ENCODE measurements at places on chromosomes 3 and 15.

DNA sequence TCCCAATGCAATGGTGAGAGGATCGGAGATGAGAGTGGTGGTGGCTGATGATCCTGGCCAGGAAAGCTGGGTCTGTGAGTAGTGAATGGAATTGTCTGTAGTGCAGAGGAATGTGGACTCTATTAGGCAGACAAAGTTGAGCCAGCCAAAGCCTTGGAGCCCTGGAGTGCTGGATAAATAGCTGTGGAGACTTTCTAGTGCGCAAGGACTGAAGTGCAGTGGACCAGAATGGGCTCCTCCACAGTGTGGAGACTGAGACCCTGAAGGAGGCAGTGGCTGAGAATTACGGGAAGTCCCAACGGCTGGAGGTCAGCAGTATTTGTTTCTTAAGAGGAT is 874 bp downstream of the ZNF662 start:
- DNase-seq: no peak

GRCh38 chr3:160022068-160022467 is 33.4 kb downstream of the IL12A start:
- DNase-seq: no peak

DNA sequence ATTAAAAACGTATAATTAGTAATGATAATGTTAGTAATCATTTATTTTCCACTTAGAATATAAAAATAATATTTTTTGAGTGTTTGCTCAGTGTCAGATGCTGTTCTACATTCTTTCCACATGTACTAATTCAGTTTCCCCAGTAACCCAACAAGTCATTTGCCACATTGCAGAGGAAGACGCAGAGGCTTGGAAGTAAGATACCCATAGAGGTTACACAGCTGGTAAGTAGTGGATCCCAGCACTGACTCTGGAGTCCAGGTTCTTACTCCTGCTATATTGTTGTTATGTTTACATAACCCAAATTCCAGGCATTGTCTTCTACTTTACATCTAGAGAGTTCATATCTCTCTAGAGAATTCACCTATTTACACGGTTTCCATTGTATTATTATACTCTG is 48.2 kb upstream of the MYO5C start:
- no peak for DNase-seq

- no peak for DNase-seq
These were observed 1.3 kb upstream of the THBS1 start for GRCh38 chr15:39579487-39580116.

DNA sequence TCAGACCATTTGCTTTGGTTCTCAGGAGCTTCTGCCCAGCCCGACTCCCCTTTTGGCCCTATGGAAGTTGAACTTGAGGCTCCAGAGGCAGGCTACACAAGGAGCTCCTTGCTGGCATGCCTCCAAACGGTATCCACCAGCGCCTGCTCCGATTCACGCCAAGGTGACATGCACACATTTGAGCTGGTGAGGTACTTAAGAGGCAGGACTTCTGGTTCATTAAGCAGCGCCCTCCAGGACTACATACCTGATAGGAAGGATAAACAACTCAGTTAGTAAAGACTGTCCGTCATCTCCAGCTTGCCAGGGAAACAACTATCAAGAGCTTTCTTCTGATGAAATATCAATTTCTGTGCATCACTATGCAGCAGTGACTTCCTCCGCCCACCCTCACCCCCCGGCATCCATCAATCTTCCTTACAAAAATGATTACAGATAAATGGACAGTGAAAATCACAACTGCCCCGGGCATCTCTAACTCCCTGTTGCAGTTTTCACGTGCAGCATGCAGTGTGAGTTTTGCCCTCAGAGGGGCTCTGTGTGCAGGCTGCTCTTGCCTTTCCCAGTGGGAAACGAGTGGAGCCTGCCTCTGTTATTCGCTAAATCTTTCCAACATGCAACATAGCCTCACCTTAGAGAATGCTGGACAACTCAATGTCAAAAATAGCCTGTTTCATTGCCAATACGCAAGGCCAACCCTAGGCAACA is 122.9 kb downstream of the ARRDC4 start:
- no peak for DNase-seq

GRCh38 chr15:75307778-75308390 is 25.2 kb downstream of the GOLGA6D start:
- peak; percentile 48 for DNase-seq

GRCh38 chr3:34024447-34025240 is 226.2 kb downstream of the PDCD6IP start:
- DNase-seq: no peak

DNA sequence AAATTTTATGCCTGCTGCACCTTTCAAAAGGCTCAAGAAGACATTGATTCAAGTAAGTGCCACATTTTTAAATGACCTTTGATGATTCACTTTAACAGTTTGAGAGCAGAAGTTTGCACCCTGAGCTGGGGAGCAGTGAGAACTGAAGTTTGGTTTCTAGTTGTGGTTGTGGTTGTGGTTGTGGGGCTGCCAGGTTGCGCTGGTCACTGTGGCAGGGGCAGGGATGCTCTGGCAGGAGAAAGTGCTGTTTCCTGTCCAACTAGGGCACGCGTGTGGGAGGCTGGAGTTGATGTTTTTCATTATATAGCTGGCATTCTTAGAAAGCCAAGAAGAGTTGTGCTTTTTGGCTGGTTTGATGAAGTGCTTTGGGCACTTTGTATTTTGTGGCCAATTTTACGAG is 339.7 kb upstream of the NR2F2 start:
- no peak for DNase-seq

DNA sequence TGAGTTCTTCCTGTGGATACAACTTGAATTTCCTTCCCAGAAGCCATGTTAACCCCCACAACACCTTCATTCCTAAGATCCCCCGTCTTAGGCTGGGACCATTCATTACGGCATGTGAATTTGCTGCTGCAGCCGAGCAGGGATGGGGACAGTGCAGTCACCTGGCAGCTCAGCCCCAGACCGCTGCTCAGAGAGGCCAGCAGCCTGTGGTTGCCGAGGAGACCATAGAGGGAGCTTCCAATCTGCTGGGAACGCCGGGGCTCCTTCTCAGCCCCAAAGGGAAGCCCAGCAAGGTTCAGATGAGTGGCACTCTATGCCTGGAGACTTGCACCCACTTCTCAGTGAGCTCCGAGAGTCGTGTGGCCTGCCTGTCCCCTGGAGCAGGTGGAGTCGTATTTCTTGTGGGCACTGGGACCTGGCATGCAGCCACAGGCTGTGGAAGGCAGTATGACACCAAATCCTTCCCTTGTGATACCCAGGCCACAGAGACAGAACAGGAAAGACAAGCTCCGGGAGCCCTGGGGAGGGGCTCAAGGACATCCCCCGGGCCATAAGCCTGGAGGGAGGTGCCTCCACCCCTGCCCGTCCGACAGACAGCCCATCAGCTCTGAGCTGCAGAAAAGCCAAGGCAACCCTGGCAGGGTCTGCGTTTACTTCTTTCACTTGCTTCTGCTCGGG is 167.3 kb downstream of the FAM43A start:
- no peak for DNase-seq

DNA sequence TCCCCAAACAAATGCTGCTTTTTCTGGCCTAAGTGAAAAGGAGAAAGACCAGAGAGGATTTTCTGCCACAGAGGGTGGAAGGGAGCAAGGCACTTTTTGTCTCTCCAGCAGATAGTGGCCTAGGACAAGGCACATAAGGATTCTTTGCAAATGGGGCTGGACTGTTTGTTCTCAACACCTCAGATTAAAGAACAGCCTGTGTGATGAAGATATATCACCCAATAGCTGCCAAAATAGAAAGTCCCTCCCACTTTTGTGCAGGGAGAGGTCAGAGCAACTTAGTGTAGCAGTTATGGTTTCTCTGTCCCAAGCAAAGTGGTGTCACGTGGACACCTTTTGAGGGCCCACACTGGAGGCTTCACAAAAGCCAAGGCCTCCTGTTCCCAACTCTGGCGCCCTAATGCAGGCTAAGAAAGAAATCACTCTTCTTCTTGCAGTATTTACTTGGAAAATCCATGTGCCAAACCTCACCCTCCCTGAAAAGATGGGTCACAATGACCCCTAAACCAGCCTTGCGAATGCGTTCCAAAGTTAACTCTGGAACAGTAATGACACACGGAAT is 84.9 kb downstream of the LRIG1 start:
- DNase-seq: no peak

DNA sequence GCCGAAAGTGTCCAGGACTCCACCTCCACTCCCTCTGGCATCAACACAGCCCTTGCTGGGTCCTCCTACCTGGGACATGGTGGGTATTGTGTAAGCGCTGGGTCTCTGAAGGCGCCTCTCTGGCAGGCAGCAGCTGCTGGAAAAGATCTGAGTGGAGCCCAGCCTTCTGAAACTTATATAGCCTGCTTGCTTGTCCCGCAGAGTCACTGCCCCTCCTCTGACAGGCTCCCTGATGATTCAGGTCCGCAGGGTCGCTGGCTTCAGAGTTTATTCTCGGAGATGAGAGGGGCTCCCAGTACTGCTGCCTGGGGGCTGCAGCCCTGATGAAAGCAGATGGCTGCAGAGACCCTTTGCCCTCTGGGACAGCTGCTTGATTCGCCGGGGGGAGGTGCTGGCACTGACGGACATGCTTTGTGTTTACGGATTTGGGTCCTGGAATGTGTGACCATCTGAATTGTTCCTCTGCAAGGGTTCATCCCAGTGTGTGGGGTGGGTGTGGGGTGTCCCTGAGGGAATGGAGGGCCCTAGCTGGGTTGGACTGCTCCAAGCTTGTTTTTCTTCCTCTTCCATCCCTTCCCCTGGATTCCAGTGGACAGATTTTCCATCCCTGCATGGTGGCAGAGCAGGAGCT is at the start of gene MUSTN1:
Gene MUSTN1, minus strand, starts transcription at position 149 of the 631 bp plus-strand sequence. Its CDS starts 71 bp downstream, at position 78.
- DNase-seq: no peak

DNA sequence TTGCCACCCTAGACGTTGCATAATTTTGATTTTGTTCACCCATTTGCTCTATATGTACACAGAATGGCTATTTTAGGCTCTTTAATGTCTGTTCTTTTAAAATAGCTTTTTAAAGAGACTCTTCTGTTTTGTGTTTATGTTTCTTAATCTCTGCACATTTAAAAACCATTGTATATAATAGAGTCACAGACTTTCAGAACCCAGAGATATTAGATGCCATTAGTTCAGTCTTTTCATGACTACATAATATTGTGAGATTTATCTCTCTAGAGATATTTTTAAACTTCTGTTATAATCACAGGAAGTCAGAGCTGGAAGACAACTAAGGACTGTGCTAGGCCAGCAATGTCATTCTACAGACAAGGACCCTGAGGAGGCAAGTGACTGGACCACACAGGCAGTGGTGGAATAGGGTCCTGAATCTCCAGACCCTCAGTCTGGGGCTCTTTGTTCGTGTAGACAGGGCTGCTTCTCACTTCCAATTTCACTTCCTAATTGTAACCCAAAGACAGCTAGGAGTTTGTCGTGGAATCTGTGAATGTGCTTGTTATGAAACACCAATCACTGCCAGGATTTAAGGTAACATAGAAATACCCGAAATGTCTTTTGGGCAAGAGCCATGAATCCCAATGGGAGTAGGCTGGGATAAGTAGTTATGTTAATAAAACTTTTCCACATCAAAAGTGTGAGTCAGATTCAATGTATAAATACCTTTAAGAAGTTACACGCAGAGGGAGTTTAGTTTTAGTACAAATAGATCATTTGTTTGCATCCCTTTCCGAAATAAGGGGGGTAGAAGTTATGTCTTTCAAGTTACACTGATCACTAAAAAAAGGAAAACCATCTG is 165.2 kb upstream of the ROPN1 start:
- no peak for DNase-seq

GRCh38 chr3:55664387-55664786 is 177.3 kb upstream of the WNT5A start:
- DNase-seq: peak; percentile 35

DNA sequence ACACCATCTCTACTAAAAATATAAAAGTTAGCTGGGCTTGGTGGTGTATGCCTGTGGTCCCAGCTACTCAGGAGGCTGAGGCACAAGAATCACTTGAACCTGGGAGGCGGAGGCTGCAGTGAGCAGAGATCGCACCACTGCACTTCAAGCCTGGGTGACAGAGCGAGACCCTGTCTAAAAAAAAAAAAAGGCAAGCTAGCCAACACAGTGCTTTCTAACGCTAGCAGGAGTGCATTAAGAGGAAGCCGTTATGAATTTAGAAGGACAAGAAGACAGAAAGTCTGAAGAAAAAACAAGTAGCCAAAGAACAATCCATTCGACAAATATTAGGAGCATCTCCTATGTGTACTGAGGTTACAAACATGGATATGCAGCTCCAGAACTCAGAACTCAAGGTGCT is 28.6 kb downstream of the BHLHE40 start:
- no peak for DNase-seq

DNA sequence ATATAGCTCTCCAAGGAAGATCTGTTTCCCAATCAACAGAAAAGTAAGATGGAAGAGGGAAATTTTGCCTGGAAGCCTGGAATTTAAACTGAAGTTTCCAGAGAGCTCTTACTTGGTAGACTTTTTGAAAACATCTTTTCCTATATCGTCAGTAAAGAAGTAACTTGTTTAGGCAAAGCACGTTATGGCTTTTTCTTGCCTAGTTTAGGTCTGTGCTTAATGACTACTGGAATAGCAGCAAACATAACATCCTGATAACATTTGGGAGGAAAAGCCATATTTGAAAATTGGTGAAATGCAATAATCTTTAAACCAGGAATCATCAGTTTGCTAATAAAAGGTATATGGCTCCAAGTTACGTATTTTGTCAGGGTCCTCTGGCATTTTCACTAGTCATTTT is 160.4 kb upstream of the CGNL1 start:
- DNase-seq: no peak

- DNase-seq: no peak
These were observed 1.3 kb downstream of the ACTR8 start for GRCh38 chr3:53880396-53881345.

- DNase-seq: no peak
These were observed 17.1 kb upstream of the GCNT3 start for GRCh38 chr15:59594493-59594942.

DNA sequence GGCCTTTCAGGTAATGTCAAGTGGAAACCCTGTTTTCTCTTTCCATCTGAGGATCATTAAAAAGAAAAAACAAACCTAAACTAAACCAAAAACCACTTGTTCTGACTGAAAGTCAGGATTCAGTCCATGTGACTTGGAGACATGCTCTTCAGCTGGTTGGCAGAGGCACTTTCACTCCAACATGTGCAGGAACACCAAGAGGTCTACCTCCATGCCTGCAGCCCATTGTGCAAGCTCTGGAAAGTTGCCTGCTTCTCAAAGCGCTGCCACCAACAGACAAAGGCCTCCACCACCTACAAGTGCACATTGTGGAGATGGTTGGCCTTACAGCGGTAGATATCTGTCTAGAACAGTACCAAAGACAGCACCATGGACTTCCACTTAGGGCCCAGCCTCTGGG is 161.8 kb downstream of the LEKR1 start:
- no peak for DNase-seq

DNA sequence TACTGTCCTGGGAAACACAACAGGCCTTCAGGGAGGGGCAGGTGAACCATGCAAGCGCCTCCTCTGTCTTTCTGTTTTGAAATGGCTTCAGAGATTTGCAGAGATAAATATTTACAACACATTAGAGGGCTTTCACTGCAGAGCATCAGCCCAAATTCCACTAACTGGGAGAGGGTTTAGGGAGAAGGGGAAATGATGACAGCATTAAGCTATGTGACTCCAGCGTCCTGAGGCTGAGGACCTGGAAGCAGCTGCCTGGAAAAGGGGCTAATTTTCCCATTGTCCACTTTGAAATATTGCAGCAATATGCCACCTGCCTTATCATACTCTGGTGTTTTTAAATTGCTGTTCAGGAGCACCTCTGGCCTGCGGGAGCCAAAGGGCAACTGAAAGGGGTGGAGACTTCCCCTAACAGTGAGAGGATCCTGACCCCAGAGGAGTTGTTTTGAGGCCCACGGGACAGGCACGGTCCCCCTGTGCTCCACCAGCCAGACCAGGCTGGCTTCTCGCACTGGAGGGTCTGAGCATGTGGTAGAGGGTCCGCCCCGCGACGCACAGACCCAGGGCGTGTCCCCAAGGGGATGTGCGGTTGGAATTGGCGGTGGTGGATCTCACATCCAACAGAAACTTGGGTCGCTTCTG is 110.6 kb downstream of the XXYLT1 start:
- DNase-seq: no peak

Data from activated naive CD4-positive, alpha-beta T cell treated with anti-CD3 and anti-CD28 coated beads, Interleukin-2, amount 10 ng/mL, durations not matched to agents 7 days and 5 days (primary cell).